ENCODE measurements at places on chromosomes 4 and X.

- no peak for DNase-seq
Measured at GRCh38 chr4:184461711-184462441, 12.5 kb downstream of the IRF2 start.

DNA sequence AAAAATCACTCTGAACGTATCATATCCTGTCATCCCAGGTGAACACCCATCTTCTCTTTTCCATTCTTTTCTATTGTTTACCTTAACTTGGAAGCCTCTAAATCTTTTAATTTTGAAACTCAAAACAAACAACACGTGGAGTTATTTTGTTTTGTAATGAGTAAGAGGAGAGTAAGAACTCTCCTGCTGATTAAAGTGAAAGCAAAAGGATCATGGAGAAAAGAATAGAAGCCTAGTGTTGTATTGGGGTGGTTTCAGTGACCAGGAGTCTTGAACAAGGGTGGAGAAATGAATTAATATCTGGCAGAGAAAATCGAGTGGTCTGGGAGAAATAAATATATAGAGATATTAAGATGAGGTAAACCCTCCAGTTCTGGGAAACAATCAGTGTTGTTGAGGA, 237.4 kb upstream of the UGT8 start:
- no peak for DNase-seq

- no peak for DNase-seq
Measured at GRCh38 chr4:165758086-165758485, 115.0 kb upstream of the TLL1 start.

- no peak for DNase-seq
Measured at GRCh38 chr4:159673221-159673620, 570.3 kb downstream of the RAPGEF2 start.

DNA sequence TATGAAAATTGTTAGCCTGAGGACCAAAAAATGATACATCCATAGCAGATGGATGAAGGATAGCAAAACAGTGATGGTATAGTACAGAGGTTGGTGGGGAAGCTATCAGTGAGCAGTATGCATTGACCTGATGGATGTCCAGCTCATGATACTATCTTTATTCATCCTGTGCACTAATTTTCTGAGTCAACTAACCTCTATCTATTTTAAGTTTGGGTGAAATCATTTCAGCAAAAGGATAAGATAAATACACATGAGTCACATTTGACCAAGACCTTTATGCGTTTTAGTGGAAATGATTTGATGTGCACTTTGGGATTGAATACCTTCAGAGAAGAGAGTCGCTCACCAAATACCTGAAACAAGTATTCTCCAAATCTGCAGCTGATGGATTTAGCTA, 351.0 kb upstream of the NR3C2 start:
- no peak for DNase-seq

DNA sequence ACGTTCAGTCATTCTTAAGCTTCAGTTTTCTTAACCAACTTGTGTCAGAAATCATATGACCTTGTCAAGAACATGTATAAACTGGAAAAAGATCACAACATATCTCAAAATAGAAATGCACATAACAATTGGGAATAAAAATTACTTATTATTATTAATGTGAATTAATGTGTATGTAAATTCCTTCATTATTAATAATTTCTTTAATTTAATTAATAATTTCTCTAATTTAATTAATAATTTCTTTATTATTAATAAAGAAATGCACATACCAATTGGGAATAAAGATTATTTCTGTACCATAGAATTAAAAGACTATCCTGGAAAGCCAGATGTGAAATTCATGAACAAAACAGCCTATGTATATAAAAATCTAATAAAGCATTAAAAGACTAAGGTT, 718.5 kb upstream of the PCDH7 start:
- DNase-seq = no peak

DNA sequence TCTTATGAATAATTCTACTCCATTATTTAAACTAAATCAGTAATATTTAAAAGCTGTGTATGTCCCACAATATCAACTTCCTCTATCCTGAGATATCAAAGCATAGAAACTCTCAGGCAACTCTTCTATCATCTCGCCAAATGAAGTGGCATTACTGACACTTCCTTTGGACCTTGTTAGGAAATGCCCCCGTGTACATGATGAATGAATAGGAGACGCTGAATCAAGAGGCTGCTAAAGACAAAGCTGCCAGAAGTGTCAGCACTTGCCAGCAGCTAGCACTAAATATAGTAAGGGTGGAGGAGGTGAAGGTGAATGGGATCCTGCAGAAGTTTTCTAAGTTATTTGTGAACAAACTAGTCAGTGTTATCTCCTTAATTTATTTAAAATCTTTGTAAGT, 99.5 kb upstream of the BLTP1 start:
- no peak for DNase-seq

- DNase-seq = no peak
Measured at GRCh38 chrX:21379991-21380390, 5.8 kb downstream of the CNKSR2 start.

DNA sequence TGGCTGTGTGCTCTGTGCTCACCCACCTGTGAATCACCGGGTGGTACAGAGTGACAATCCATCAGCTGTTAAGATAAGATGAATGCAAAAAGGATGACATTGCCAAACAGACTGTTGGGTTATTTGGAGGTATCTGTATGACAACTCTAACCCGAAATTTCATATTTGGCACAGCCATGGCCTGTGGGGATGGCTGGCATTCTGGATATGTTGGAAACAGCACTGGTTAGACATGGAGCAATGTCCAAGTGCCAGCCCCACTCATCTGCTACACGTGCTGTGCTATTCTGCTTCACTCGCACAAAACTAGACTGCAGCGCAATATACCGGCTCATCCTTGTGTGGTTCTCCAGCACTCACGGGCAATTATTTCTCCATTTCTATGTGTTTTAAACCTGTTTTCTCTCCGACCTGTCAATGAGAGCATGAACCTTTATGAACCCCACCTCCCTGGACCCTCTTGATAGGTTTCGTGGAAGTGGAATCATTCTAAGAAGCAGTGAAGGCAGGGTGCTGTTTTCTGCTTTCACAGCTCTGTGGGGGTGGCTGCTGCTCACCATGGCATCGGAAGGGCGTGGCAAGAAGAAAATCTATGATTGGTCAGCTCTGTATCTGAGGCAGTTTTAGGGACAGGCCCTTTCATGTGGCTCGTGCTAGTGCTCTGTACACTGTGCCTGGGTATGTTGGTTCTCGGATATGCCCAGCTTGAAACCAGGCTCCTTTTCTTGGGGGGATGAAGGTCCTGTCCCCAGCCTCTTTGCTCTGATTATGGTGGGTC, 94.9 kb downstream of the ENPP6 start:
- no peak for DNase-seq

DNA sequence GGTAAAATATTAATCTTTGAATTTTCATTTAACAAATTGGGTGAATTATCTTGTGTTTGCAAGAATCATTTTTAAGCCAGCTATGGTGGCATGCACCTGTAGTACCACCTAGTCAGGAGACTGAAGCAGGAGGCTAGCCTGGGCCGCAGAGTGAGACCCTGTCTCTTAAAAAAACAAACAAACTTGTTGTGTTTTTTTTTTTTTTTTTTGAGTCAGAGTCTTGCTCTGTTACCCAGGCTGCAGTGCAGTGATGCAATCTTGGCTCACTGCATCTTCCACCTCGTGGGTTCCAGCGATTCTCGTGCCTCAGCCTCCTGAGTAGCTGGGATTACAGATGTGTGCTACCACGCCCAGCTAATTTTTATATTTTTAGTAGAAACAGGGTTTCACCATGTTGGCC, 2.2 kb downstream of the TXLNG start:
- DNase-seq = no peak

- no peak for DNase-seq
Measured at GRCh38 chr4:88138561-88138960, 19.9 kb downstream of the ABCG2 start.

DNA sequence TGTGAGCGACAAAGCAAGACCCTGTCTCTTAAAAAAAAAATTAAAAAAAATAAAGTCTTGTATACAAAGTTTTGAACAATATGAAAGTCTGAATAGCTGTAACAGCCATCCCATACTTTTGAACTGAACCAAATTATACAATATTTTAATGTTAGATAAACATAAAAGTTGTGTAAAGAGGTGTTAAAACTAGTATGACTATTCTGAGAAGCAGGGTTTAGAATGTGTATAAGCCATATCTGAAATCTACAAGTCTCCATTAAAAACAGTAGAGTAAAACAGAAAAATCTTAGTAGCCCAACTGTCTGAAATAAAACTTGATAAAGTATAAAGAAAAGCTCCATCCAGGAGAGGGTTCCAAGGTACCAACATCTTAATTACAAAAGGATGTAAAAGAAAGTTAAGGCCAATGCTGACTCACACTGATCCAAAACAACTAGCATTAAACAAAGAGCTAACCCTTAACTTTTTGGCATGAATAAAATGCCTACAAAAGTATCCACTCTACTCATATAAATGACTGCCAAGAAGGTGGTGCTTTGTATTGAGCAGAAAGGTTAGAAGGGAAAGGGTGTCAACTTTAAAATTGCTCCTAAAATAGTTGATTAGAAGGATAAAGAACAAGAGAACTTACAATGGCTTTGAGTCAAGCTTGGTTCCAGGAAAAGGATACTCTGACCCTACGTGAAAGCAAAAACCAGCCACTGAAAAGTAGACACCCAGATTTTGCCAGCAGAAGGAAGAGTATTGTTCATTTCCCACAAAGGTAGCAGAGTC, 18.5 kb downstream of the CNOT6L start:
- no peak for DNase-seq

DNA sequence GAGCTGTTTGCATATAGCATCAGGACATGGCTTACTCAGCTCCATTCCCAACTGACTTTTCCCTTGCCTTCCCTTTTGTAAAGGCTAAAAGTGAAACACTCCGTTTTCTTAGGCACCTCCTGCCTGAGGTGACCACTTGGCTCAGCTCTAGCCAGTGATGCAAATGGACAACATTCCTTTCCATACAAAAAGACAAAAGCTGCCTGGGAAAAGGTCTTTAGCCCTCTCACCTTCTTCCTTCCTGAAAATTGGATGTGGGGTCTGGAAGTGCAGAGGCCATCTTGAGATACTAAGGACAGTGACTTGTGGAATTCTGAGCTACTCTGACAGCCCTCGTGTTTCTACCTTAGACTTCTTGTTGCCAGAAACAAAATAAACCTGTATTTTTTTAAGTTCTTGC, 27.7 kb upstream of the SFRP2 start:
- DNase-seq = no peak

DNA sequence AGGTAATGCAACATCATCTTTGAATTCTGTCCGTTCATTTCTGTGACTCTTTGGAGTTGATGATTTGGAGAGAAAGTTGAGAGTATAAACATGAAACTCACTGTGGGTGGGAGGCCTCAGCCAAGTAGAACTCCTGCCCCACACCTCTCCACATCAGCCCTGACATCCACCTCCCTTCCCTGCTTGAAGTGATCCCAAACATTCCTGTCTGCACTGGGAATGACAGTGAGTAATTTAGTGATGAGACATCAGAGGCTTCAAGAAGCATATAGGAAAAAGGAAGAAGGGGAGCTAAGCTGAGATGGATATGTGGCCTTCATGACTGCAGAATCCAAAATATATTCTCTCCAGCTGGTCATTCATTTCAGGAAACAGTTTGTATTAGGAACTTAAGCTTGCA, 151.8 kb downstream of the SPATA18 start:
- DNase-seq = no peak

GRCh38 chr4:12911750-12912358, 572.3 kb downstream of the RAB28 start:
- DNase-seq = no peak

DNA sequence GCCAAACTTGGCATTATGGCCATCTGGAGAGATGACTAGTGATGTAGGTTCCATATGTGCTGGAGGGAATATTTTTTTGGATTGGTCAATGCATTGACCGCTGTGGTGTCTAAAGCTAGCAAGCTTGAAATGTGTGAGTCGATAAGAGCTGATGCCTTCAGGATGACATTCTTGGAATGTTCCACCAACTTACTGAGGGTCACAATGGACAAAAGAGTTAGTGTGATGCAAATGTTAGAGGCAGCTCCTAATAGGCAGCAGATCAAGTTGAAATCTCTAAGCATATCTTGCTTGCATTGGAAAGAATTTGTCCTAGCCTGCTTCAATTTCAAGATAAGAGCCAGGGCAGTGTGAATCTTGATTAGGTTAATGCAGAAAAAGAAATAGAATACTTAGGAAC, 210.4 kb upstream of the AFF2 start:
- DNase-seq = no peak

DNA sequence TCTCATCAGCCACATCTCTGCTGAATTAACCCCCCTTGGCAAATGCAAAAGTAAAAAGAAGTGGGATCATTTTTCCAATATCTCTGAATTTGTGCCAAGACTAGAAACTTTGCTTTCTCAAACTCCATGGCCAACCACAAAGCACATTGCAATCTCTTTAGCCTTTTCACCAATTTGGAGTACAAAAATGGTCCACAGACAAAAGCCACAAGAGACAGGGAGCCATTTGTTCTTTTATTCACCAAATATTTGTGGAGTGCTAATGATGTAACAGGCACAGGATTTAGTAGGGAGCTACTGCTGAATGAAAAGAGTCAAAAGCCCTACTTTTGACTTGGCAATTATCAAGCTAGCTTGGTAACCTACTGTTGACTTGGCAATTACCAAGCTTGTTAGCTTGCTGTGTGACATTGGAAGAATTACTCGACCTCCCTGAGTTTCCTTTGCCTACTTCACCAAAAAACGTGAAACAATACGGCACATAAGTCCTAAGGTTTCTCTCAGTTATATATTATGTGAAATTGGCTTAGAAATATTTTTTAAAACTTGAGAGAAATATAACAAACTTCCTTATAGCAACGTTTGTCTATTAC, 97.1 kb upstream of the KLF3 start:
- DNase-seq = no peak

GRCh38 chrX:7146020-7146702, 1.4 kb upstream of the STS start:
- no peak for DNase-seq

- DNase-seq = no peak
Measured at GRCh38 chrX:25531096-25531495, 515.3 kb upstream of the ARX start.

DNA sequence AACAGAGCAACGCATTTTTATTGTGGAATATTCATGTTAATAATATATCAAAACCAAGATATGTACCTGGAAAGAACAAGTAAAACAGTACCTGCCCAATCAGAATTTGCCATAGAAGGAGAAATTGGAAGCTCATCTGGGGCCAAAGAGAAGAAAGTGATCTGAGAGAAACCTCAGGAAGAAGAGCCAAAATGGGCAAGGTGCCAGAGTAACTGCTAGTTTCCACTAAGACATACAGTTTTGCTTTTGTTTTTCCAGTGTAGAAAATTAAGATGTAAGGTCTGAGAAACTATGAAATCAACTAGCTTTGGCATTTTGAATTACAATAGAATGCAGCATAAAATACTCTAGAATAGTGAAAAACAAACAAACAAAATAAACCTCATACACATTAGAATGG, 2201.2 kb downstream of the ARAP2 start:
- no peak for DNase-seq

DNA sequence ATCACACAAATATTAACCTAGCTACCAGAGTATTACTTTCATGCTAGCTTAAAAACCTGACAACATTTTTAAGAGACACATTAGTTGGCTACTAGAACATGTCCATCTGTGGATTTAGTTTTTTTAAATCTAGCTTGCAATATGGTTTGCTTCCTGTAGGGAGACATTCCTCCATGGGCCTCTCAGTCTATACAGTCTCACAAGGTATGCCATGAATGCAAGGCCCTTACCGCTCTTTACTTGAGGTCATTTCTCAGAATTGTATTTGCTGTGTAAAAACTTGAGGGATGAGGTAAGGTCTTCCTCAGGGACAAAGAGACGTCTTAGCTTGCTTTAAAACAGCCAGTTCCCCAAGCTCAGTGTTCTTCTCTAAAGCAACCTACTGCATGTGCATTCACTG, 26.9 kb downstream of the UBA6 start:
- DNase-seq = no peak
